ENCODE measurements at places on chromosomes 5 and 9. TPM values are rescaled to one million over a fixed set of nuclear protein-coding genes. Genes with fewer than 3 reads are reported as not detected.

Gene ASB6
- 24.9 TPM for total RNA-seq

Gene TEK
- total RNA-seq: 63.0 TPM

Gene PCDHA1
- total RNA-seq: 0.06 TPM

Gene GRPEL2
- 51.3 TPM for total RNA-seq

Gene CYLC2
- total RNA-seq: not detected

Gene MLANA
- not detected for total RNA-seq

Gene PAIP1
- total RNA-seq: 107 TPM

Gene PRKACG
- total RNA-seq: not detected

Gene CD72
- total RNA-seq: not detected

Gene C8G
- not detected for total RNA-seq

Gene NUDCD2
- 4.4 TPM for total RNA-seq

Gene MROH2B
- total RNA-seq: not detected

Gene RANBP17
- 12.9 TPM for total RNA-seq

Gene SOWAHA
- total RNA-seq: not detected

Gene PCDHB5
- total RNA-seq: 2.5 TPM

Gene PCDHB9
- total RNA-seq: 0.15 TPM

Gene TTC16
- not detected for total RNA-seq

Gene LCN9
- not detected for total RNA-seq

Gene GARIN3
- not detected for total RNA-seq

Gene CCL27
- not detected for total RNA-seq

Gene TMEM174
- not detected for total RNA-seq

Gene SLC6A7
- total RNA-seq: not detected

Gene SNX24
- 15.9 TPM for total RNA-seq

Gene FGFR4
- 6.2 TPM for total RNA-seq

Gene MED22
- 21.9 TPM for total RNA-seq

Gene C9orf50
- not detected for total RNA-seq

Gene SEMA4D
- 5.6 TPM for total RNA-seq

Gene HARS1
- total RNA-seq: 76.7 TPM

Gene NR5A1
- not detected for total RNA-seq

Gene WDR31
- total RNA-seq: 0.99 TPM

Gene TRPM3
- total RNA-seq: not detected

Gene CATSPER3
- not detected for total RNA-seq

Gene SLC36A3
- total RNA-seq: not detected

Gene LCN15
- total RNA-seq: not detected

Gene SPINK4
- not detected for total RNA-seq

Gene ACSL6
- not detected for total RNA-seq

Gene PTGER4
- total RNA-seq: 55.1 TPM

Gene MEIKIN
- not detected for total RNA-seq

Gene NTNG2
- total RNA-seq: 0.58 TPM

Gene PCDHGA6
- 6.6 TPM for total RNA-seq

Gene PDE6A
- total RNA-seq: not detected

Gene CNTNAP3
- total RNA-seq: 10.9 TPM

Gene SHOC1
- total RNA-seq: not detected

Gene PCDHGB7
- 23.4 TPM for total RNA-seq

Gene NEUROG1
- total RNA-seq: not detected

Gene TMEM167A
- 45.7 TPM for total RNA-seq

Gene ANKRD34B
- 0.05 TPM for total RNA-seq

Gene CDC20B
- 0.23 TPM for total RNA-seq

Gene COL23A1
- total RNA-seq: 0.05 TPM

Gene BOD1
- total RNA-seq: 45.0 TPM

Gene MYORG
- 14.2 TPM for total RNA-seq

Gene CXCL14
- not detected for total RNA-seq

Gene SPINK7
- not detected for total RNA-seq

Gene LECT2
- not detected for total RNA-seq

Gene PLAC8L1
- total RNA-seq: not detected

Gene WHRN
- 1.9 TPM for total RNA-seq

Gene PCDHGA4
- 9.2 TPM for total RNA-seq

Gene TMEFF1
- 35.1 TPM for total RNA-seq

Data from glomerular endothelial cell (primary cell).